ENCODE measurements at places on chromosomes 2 and 18.
A peak's percentile ranks its signal among the peaks of the same experiment; 100 is the strongest.

DNA sequence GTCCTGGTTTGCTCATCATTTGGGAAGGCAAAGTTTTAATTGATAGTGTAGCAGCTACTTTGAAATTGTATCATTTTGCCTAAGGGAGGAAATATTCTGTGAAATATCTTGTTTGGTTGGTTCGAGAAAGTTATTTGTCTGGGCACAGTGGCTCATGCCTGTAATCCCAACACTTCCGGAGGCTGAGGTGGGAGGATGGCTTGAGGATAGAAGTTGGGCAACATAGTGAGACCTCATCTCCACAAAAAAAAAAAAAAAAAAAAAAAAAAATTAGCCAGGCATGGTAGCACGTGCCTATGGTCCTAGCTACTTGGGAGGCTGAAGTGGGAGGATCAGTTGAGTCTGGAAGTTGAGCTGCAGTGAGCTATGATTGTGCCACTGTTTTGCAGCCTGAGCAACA lies 3.1 kb upstream of the ADGRF3 start:
- no peak for DNase-seq

DNA sequence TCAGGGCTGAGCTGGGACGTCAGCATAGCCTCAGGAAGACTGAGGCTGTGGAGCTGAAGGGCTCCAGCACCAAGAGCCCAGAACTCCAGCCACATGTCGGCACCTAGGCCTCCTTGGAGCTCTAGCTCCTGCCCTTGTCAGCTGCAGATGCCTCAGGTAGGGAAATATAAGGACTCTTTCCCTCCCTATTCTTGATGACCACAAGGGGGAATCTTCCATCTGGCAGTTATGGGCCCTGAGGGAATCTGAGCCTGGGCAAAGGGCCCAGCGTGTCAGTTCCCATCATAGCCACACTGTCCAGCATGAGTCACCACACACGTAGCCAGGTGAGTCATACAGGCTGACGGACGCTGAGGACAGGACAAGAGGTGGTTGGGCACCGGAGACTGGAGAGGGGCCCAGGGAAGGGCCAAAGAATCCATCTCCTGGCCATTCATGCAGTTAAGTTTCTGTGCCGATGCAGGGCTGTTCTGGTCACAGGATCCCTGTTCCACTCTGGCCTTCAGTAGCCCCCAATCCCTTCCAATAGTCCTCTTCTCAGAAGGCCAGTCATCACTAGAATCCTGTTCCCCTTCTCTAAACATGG lies 1.8 kb downstream of the MPV17 start:
- peak; percentile 87 for DNase-seq

GRCh38 chr2:111668741-111669140 lies 215.3 kb downstream of the ANAPC1 start:
- DNase-seq: no peak

DNA sequence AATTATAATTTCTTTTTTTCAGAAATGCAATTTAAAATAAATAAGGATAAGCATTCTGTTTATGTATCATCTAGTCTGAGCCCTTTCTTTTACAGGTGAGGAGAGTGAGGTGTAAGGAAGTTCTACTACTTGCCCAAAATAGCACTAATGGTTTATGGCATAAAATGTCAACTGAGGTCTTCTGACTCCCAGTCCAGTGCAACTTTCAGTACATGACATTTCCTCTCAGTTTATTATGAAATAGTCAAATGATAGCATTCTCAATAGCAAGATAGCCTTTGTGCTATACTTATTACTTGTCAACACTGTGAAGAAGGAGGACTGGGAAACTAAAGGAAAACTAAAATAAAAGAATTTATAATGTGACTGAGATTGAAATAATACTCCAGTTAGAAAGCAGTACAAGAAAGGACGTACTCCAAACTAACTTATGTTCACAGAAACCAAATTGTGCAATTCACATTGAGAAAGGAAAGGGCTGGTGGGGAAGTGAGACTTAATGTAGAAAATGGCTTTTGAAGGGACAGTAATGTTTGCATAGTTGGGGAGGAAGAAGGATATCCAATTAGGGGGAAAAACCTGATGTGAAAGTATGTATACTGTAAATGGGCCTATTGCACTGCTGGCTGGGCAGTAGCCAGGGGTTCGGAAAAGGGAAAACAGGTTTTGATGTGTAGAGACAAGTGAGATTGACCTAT lies 166.7 kb upstream of the ZEB2 start:
- DNase-seq: no peak

GRCh38 chr2:127137741-127138140 lies 30.8 kb upstream of the BIN1 start:
- no peak for DNase-seq

DNA sequence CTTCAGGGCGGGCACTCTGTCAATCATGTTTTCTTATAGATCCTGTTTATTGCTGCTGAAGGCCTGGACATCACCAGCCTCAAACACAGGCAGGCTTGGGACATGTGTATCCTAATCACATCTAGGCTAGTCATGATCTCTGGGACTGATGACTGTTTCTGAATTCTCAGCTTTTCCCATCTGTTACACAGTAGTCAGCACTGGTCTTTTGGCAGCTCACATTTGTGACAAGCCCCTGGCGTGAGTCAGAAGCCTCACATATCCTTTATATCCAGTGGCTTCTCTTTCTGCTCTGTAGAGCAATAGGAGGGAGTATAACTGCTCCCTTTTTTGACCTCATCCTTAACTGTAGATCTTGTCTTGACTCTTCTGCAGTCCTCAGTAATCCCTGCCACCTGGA lies 4.5 kb downstream of the SEMA4F start:
- DNase-seq: no peak

DNA sequence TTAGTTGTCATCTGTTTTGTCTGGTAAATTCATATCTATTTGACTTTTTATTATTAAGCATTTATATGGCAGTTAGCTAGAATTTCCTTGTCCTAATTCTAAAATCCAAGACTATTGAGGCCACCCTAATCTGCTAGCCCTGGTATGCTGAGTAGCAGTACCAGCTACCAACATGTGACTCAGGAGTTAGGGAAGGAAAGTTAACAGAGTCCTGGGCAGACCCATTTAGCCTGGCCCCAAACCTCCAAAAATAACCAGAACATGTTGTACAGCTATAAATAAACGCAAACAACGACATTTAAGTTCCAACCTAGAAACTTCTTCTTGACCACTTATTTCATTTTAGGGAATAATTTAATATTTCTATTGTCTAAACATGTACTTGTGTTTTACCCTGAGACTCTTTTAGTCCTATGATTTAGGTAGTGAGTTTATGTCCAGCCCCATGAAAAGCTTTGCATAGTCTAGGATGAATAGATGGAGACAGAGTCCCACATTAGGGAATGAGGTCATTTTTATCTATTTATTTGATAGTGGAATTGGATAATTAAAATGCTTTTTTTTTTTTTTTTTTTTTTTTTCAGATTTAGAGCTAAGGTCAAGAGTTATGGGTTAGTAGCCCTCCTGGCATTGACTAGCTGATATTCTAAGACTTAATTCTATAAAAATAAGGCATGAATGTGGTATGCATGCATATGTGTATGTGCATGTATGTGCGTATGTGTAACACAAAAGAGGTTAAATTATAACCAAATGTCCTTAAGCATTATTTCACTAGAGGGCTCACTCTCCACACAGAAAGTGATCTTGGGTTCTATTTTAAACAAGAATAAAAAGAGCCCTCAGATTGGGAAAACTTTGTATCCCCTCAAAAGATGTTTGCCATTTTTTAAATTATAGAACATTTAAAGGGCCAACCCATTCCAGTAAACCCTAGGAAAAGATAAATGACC lies 160.1 kb upstream of the MAPRE2 start:
- peak; percentile 9 for DNase-seq

- DNase-seq: no peak
Observed at GRCh38 chr2:74702001-74702715, 48.1 kb downstream of the SEMA4F start.

GRCh38 chr2:158779621-158780020 lies 15.5 kb upstream of the DAPL1 start:
- DNase-seq: no peak

DNA sequence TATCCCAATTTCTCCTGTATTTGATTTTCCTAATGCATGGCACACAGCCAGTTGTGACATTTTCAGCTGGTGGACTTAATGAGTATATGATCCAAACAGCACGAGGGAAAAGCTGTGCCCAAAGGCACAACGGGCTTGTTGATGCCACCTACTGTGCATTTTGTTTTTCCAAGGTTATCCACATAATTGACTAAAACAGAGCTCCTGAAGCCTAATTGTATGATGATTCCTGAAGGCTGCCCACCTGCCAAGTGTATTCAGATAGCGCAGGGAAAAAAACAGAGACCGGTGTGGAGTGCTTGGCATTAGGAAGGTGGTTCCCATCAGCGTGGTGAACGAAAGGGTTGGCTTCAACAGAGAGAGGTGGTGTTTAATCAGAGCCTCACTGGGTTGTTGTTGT lies 14.9 kb downstream of the RBMS1 start:
- DNase-seq: no peak

GRCh38 chr2:176158186-176158591 lies 1.1 kb downstream of the HOXD3 start:
- DNase-seq: no peak

DNA sequence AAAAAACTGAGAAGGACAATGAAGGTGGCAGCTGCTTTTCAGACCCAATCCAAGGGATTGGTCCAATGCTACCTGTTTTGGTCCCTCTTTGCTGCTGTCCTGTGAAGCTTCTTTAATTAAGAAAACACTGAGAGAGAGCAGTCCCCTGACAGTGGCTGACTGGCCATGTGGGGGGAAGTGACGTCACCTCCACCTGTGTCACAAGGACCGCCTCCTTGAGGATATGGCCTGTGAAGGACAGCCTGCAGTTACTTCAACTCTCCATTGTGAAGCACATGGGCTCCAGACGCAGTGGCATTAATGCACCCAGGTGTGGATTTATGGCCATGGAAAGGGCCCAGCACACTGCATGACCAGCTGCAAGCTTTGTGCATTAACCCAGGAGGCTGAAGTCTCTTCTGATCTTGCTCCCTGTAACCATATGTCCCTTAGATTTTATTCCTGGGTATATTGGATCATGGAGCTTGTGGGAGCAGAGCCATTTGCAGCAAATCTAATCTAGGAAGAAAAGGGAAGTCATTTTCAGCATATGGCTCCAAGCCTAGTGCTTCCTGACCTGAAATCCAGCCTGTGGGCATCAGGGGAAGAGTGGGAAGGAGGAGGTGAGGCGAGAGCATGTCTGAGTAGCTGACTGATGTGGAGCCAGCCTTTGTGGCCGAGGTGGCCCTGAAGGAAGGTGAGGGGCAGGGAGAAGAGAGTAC lies 32.2 kb downstream of the KIF5C start:
- no peak for DNase-seq

DNA sequence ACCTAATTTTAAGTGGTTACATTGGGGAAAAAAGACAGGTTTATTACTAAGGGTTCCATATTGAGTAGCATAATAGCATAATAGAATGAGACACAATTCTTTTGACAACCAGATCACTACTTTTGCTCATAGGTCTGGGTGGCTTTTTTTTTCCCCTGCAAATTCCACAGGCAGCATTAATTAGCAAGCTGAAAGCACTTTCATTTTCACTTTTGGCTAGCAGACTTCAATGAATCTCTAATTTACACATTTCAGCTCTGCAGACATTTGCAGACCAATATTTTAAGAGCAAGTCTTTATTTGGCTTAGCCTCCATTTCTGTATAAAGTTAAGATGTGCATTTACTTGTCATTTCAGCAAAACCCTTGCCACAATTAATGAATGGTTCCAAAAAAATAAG lies 185.5 kb downstream of the NOL4 start:
- peak; percentile 53 for DNase-seq
